ENCODE measurements at places on chromosomes 16 and 17.

DNA sequence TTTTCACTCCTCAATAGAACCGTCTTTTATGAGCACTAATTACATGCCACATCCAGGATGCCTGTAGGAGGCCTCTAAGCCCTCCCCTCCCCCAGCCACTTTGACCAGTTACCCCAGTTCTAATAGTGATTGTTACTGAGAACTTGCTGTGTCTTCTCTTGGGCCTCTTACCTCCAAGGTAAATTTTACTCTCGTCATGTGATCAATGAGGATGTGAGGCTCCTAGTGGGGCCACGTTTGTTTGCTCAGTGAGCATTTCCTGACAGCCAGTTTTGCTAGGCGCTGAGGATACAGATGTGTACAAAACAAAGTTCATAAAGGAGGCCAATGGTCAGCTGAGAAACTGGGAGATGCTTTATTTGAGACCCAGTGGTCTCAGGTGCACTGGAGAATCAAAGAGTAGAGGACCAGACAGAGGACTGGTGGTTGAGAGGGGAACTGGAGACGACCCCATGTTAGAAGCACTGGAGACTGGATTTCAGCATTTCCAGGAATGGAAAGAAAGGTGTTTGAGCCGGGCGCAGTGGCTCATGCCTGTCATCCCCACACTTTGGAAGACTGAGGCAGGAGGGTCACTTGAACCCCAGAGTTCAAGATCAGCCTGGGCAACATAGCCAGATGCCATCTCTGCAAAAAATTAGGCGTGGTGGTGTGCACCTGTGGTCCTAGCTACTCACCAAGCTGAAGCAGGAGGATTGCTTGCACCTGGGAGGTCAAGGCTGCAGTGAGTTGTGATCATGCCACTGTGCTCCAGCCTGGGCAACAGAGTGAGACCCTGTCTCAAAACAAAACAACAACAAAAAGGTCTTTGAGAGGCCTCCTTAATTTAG, 2.6 kb downstream of the ATP2C2 start:
- DNase-seq, result no peak

DNA sequence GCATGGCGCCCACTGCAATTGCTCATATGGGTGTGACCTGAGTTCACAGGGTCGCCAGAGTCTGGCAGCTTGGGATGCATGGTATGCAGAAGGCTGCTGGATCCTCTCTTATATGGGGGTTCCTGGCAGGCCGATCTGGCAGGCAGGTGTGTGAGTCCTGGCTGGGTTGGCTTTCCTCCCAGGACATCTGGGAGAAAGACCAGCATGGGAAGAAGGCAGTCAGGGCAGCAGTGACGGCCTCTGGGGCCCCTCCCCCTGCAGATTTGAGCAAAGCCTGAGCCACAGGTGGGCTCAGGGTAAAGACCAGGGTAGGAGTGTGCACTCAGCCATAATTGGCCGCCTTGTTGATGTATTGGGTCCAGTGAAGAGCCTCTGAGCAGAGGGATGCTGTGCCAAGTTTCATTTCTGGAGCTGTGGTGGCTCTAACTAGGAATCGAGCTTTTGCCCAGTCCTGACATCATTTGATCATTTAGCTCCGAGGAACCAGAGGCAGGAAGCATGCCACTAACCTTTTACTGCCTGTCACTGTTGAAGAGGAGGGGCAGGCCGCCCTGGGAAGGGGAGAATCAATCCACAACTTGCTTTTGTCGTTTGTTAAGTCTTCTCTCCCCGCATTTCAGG, 174.3 kb downstream of the CCDC182 start:
- DNase-seq, result no peak

DNA sequence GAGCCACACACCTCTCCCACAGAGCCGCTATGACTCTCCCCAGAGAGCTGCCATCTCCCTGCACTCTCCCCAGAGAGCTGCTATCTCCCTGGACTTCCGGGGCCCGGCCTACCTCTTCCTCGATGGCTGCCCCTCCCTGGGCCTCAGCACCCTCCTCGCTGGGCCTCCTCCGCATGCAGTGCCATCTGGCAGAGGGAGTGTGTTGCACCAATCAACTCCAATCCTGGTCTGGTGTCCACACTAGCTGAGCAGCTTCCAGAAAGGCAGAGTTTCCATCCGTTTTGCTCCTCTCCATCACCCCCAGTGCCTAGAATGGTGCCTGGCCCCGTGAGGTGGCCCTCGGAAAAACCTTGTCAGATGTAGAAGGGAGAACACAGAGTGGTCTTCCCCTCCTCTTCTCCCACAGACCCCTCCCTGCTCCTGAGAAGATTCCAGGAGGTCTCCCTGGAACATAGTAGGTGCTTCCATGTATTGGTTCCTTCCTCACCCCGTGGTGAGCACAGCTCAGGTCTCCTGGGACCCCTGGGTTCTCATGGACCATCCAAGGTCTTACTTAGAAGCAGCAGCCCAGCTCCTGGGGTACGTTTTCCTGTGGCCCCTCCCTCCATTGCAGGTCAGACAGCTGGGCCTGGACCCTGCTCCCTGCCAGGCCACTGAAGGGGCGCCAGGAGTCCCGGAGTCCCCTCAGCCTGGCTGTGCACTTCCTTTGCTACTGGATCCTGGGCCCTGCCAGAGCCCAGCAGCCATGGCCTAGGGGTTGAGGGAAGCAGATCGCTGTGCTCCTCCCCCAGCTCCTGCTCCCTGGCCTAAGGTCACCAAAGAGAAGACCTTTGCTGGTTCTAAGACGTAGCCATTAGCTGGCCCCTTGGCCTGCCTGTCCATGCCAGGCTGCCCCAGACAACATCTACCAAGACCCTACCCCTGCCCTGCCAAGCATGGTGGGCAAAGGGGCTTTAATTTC, 233.8 kb upstream of the GSE1 start:
- DNase-seq, result no peak

- no peak for DNase-seq
Measured at GRCh38 chr17:18231164-18231563, 5.7 kb downstream of the LLGL1 start.

DNA sequence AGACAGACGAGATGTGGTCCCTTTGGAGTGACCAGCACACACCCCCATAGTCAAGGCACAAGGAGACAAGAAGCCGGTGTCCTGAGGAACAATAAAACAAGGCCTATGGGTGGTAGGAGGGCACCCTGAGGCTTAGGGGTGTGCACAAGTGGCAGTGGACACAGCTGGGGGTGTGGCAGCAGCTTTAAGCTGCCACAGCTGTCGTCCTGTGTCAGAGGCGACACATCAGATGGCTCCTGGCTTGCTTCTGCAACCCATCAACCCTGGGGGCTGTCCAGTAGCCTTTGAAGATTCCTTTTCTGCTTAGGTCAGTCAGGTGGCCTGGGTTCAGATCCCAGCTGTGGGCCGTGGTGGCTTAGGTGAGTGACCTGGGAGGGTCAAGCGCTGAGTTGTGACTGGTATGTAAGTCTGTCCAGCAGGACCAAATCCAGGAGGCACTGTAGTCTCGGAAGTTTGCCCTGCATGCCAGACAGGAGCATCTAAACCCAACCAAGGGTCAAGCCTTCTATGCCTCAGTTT, 15.8 kb downstream of the DRC3 start:
- no peak for DNase-seq

DNA sequence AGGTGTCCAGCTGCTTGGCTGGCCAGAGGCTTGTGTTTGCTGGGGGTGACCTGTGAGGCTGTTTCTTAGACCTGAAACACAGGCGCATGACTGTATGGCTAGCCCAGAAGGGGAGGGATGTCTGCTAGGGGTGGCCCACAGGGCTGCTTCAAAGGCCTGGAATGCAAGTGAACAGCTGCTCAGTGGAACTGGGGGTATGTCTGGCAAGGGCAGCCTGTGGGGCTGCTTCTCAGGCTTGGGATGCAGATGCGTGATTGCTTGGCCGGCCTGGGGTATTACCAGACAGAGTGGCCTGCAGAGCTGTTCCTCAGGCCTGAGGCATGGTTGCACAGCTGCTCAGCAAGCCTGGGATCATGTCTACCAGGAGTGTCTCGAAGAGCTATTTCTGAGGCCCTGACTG, 20.5 kb downstream of the TANC2 start:
- DNase-seq, result no peak

- DNase-seq, result no peak
Measured at GRCh38 chr17:76266244-76266938, 1.2 kb downstream of the UBALD2 start.

- no peak for DNase-seq
Measured at GRCh38 chr16:4515611-4516233, 22.9 kb downstream of the CDIP1 start.

- DNase-seq, result no peak
Measured at GRCh38 chr17:2837147-2837561, 40.9 kb downstream of the RAP1GAP2 start.

DNA sequence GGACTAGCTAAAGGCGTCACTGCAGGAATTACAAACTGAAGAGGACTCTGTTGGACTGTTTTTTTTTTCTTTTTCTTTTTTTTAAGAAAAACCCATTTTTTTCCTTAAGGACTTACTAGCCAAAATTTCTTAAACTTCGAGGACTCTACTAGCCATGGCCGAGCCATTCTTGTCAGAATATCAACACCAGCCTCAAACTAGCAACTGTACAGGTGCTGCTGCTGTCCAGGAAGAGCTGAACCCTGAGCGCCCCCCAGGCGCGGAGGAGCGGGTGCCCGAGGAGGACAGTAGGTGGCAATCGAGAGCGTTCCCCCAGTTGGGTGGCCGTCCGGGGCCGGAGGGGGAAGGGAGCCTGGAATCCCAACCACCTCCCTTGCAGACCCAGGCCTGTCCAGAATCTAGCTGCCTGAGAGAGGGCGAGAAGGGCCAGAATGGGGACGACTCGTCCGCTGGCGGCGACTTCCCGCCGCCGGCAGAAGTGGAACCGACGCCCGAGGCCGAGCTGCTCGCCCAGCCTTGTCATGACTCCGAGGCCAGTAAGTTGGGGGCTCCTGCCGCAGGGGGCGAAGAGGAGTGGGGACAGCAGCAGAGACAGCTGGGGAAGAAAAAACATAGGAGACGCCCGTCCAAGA, 878 bp downstream of the HEXIM1 start:
- peak; percentile 56 for DNase-seq

GRCh38 chr17:5706577-5707210, 122.4 kb upstream of the NLRP1 start:
- peak; percentile 39 for DNase-seq

GRCh38 chr16:88698646-88699045, 7.6 kb downstream of the RNF166 start:
- no peak for DNase-seq

DNA sequence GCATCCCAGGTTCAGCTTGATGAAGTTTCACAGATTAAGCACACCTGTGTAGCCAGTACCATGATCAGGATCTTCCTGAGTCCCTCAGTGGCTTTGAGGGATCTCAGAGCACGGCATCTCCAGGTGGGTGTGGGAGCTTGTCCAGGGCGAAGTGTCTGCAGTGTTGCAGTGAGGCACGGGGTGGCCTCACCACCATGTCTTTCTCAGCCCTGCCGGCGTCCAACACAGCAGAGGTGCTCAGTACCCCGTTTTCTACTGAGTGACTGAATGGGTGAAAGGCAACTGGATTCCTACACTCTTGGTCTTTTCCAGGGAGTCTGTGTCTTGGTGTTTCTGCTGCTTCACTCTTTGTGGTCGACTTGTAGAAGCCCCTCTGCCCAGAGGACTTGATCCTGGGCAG, 63.7 kb downstream of the MPRIP start:
- no peak for DNase-seq

DNA sequence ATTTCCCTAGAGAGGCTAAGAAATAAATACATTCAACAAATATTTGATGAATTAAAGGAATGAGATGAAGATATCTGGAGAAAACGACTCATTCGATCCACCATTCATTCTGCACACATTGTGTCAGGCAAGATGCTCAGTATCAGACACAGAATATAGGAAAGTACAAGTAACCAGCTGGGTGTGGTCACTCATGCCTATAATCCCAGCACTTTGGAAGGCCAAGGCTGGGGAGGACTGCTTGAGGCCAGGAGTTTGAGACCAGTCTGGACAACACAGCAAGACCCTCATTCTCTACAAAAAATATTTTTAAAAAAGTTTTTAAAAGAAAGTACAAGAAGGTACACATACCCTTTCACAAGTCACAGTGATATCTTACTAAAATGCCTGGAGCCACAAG, 42.3 kb downstream of the CRLF3 start:
- DNase-seq, result no peak

DNA sequence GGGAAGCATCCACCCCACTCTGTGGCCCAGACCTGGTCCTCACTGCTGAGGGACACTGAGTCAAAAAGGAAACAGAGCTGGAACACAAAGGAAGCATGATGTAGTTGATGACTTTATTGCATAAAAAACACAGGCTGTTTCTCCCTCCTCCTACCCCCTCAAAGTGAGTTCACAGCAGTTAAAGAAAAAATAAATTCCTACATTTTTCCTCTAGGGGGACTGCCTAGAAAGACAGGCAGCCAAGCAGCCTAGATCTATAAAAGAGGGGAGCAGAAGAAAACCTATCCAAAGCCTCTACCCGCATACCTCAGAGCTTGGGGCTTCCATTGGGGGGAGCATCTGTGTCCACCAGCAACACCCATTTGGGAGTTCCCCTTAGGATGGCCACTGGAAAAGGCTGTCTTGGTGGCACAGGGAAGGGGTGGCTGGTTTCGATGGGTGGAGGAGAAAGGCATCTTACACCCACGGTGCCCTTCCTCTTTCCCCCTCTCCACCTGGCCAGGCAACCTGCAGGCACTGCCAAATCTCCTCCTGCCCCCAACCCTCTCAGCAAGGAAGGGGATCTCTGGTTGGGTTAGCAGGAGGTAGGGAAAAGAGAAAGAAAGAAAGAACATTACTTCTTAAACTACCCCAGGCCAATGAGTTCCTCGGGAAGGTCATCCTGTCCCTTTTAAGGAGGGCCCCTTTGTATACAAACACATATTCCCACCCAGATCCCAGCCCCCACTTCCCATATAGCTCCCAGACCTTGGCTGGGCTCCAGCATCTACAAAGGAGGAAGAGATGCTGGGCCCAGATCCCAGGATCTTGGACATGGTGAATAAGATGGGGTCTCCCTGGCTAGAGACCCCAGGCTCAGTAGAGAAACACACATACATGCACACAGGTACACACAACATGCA, 4.0 kb upstream of the SCRN2 start:
- DNase-seq, result no peak

DNA sequence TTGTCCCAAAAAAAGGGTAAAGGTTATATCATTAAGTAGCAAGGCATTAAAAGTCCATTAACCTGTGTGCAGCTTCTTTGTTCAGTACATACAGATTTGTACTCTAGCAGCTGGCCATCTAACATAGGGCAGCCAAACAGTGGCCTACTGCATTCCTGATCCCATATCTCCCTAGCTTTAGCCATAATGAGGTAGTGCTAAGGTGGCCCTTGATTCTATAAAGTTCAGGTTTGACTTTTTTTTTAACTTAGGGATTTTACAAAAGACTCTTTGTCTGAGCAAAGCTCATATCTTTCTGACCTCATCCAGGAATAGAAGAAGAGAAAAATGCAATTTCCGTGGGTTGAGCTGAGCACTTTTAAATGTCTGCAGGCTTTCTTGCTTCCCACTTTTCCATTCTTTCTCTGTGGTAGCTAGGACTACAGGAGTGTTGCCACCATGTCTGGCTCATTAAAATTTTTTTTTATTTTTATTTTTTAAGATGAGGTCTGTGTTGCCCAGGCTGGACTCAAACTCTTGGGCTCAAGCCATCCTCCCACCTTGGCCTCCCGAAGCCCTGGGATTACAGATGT, 19.5 kb upstream of the CDC6 start:
- no peak for DNase-seq

- DNase-seq, result no peak
Measured at GRCh38 chr17:30805944-30806456, 18.5 kb downstream of the CRLF3 start.

- no peak for DNase-seq
Measured at GRCh38 chr17:6098823-6099180, 28.6 kb downstream of the WSCD1 start.
